ENCODE measurements at places on chromosomes 3 and 15. TPM values are rescaled to one million over a fixed set of nuclear protein-coding genes. Genes with fewer than 3 reads are reported as not detected.

The MUC20 gene
- total RNA-seq: 0.50 TPM

The SMCO1 gene
- total RNA-seq: not detected

The CCDC66 gene
- 22.7 TPM for total RNA-seq

The BCL2A1 gene
- total RNA-seq: 0.26 TPM

The C2CD4B gene
- total RNA-seq: 0.26 TPM

The GAP43 gene
- total RNA-seq: 9.9 TPM

The VPS39 gene
- 38.7 TPM for total RNA-seq

The ZDHHC19 gene
- total RNA-seq: not detected

The RPSA gene
- 1,163 TPM for total RNA-seq

The EFCC1 gene
- under 0.01 TPM for total RNA-seq

The TGFBR2 gene
- 158 TPM for total RNA-seq

The TRPM1 gene
- not detected for total RNA-seq

The PCOLCE2 gene
- total RNA-seq: 586 TPM

The ECE2 gene
- total RNA-seq: not detected

The HDC gene
- total RNA-seq: not detected

The FOXB1 gene
- total RNA-seq: not detected

The OSTN gene
- 0.87 TPM for total RNA-seq

The ISLR gene
- total RNA-seq: 69.2 TPM

The MELTF gene
- 1.7 TPM for total RNA-seq

The NOX5 gene
- 0.13 TPM for total RNA-seq

The TOPAZ1 gene
- not detected for total RNA-seq
